ENCODE measurements at places on chromosomes 4 and X.

DNA sequence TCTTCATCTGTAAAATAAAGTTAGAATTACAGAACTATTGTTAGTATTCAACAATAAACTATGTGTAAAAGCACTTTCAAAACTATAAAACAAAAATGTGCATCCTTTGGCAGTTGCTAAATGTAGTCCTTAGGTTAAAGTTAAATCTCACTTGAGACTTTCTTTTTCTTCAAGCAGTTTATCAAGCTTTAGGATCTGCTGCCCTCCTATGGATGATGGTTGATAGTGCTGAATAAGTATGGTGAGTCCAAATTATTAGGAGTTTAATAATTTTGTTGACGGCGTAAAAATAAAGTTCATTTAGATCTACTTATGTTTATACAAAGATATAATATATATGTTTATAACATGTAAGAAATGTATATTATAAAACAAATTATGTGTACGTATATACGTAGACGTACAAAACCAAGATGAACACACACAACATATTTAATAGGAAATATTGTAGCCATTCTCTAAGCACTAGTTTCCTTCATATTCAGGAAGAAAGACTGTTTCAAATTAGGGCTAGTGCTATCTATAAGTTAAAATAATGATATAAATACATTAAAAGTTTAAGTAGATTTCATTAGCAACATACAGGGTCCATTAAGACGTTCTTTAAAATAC is 22.3 kb downstream of the UGT2A2 start:
- no peak for DNase-seq

- DNase-seq = no peak
Observed at GRCh38 chr4:181259081-181259709, 984.0 kb upstream of the TENM3 start.

- no peak for DNase-seq
Observed at GRCh38 chr4:41613386-41613785, 75.4 kb downstream of the LIMCH1 start.

GRCh38 chrX:45712067-45712466 is 511.4 kb upstream of the DIPK2B start:
- DNase-seq = no peak

DNA sequence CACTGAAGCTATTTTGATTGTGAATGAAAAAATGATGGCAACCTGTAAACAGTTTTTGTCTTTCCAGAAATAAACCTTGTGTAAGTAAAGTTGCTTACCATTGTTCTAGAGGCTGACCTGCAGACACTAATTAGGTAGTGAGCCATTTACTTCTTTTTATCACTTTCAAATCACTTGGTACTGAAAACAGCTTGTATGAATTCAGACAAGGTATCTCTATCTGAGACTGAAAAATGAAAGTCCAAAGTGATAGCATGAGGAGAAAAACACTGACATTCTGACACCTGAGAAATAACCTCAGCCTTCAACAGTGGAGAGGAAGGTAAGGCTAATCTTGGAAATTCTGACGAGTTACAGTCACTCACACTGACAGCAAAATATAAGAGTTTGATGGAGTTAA is 238.8 kb downstream of the GPC3 start:
- no peak for DNase-seq

DNA sequence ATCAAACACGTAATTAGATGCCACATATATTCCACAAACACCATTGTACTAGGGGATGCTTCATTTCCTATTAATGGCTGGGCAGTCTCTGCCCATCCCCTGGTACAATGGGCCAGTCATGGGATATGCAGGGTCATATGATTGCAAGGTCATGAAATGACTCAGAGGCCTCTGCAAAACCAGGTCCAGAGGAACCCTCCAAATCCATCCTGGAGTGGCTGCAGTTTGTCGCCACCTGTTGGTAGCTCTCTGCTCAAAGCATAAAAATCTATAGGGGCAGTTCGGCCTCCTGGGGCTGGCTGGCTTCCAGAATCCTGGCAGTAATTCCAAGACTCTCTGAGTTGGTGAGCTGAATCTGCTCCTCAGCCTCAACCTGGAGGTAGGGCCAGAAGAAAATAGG is 22.9 kb upstream of the PUDP start:
- peak; percentile 20 for DNase-seq

DNA sequence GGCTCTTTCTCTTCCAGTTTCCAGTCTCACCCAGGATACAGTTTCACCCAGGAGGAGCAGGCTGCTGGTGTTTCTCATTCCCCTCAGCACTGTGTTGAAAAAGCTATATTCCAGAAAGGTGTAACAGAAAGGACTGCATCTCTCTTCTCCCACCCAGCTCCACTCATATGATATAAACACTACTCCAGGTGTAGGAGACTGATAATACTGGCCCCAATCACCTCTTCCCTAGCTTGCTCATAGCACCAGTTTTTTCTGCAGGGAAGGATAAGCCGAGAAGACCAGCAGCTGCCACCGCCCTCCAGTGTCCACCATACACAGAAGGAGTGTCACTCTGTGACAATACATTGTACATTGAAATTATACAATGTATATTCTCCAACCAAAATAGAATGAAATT is 105.5 kb upstream of the STK26 start:
- DNase-seq = no peak

- no peak for DNase-seq
Observed at GRCh38 chrX:49106296-49106695, 17.2 kb downstream of the GPKOW start.

DNA sequence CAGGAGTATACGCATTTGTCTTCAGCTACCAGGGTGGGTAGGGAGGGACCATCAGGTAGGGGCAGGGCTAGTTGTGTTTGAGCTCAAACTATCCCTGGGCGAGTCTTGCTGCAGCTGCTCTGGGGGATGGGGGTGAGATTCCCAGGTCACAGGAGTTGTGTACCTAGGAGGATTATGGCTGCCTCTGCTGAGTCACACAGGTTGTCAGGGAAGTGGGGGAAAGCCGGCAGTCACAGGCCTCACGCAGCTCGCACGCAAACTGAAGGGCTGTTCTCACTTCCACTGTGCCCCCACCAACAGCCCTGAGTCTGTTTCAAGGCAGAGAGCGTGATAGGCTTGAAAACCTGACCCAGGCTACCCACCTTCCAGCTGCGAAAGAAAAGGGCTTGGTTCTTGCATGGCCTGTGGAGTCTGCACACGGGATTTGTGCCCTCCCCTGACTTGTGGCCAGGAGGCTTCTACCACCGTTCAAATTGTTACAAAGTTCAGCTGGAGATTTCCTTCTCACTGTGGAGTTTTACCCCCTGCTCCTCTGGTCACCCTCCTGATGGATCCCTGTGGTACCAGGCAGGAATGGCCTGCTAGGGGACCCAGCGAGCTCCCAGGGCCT is 63.8 kb downstream of the ARFIP1 start:
- DNase-seq = no peak

GRCh38 chr4:87555773-87556619 is 26.8 kb upstream of the SPARCL1 start:
- no peak for DNase-seq

- no peak for DNase-seq
Observed at GRCh38 chrX:52270453-52271116, 85.9 kb downstream of the MAGED4 start.

DNA sequence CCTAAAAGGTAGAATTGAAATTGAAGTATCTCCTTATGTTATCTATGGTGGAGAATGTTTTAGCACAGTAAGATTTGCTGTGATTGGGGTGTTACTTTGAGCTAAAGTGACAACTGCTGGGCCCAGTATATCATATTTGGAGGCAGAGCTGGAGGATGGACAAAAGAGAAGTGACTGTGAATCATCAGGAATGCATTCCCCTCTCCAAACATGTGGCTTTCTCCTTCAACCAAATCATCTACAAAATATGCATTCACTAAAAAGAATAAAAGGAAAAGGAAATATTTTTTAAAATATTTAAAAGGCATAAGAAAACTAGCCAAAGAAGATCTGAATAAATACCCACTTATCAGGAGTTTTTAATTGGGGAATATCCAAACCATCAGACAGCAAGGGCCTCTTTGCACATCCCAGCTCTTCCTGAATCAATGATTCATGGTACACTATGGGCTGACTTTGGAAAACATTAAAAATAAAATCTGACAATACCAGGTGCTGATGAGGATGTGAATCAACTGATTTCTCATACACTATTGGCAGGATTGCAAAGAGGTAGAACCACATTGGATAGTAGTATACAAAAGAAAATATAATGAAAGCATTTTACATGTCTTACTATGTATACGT is 671.7 kb upstream of the NR3C2 start:
- DNase-seq = no peak

Measured in stimulated activated naive CD8-positive, alpha-beta T cell treated with anti-CD3 and anti-CD28 coated beads, Interleukin-15, Interleukin-2, amounts not matched to agents 100 U/mL and 50 U/mL, for 24 hours (primary cell).